ENCODE measurements at places on chromosomes 1 and 21. TPM values are rescaled to one million over a fixed set of nuclear protein-coding genes. Genes with fewer than 3 reads are reported as not detected.

The UTS2 gene
- not detected for total RNA-seq

The OR10X1 gene
- total RNA-seq = not detected

The RCSD1 gene
- 49.2 TPM for total RNA-seq

The KRTAP25-1 gene
- not detected for total RNA-seq

The TRIM17 gene
- not detected for total RNA-seq

The FAM163A gene
- 0.05 TPM for total RNA-seq

The FCRL6 gene
- total RNA-seq = not detected

The LCE1F gene
- not detected for total RNA-seq

The L1TD1 gene
- total RNA-seq = not detected

The TMEM240 gene
- total RNA-seq = 1.7 TPM

The FLVCR1 gene
- 16.2 TPM for total RNA-seq

The NBPF12 gene
- total RNA-seq = 8.1 TPM

The SPRR2E gene
- not detected for total RNA-seq

The MAEL gene
- total RNA-seq = not detected

The ADAM30 gene
- not detected for total RNA-seq

The PADI2 gene
- 0.17 TPM for total RNA-seq

The PLA2G2F gene
- not detected for total RNA-seq

The CD1D gene
- not detected for total RNA-seq

The KCNJ9 gene
- not detected for total RNA-seq
